Tibial nerve (tissue), 4 donors: ENCODE measurements at places on chromosomes 5 and 9. TPM values are rescaled to one million over a fixed set of nuclear protein-coding genes. Genes with fewer than 3 reads are reported as not detected.
A peak's percentile ranks its signal among the peaks of the same experiment; 100 is the strongest.

- no peaks in the 10 kb centered on the region for H3K27me3 ChIP-seq
- no peaks in the 10 kb centered on the region for H3K4me1 ChIP-seq
- no peak overlapping the region for H3K27ac ChIP-seq
Measured at GRCh38 chr5:32960340-32961058, 249.4 kb downstream of the NPR3 start.

- no peak overlapping the region for H3K27ac ChIP-seq
- no peaks in the 10 kb centered on the region for H3K27me3 ChIP-seq
Measured at GRCh38 chr5:122500245-122501088, 188.4 kb downstream of the SNCAIP start.

- no peak for DNase-seq
- no peaks in the 10 kb centered on the region for H3K4me1 ChIP-seq
- H3K27me3 ChIP-seq = no peaks in the 10 kb centered on the region
- no peak overlapping the region for H3K27ac ChIP-seq
- H3K36me3 ChIP-seq = no peaks in the 10 kb centered on the region
- H3K4me3 ChIP-seq = no peak overlapping the region
Measured at GRCh38 chr9:132056717-132057560, 22.7 kb downstream of the MED27 start.

DNA sequence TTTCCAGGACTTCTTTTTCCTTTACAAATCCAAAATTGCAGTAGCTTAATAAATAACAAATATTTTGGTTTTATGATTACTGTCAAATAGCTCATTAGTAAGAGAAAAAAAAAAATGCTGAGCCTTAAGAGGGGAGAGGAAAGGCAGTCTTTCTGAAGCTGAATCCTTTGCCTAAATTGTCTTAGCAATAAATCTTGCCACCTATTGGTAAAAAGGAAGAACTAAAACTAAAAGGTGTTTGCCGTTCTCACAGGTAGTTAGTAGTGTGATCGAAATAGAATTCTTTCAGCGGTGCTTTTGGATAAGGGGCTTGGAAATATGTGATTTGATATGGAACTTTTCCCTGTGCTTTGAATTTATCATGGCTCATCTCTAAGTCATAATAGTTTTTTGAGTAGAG is 31.2 kb downstream of the PIK3R1 start:
- DNase-seq = no peak
- peaks cover 99% of the 10 kb centered on the region for H3K4me1 ChIP-seq
- no peaks in the 10 kb centered on the region for H3K36me3 ChIP-seq
- no peak overlapping the region for H3K4me3 ChIP-seq

GRCh38 chr9:127528422-127529251 is 77.3 kb downstream of the LRSAM1 start:
- H3K4me3 ChIP-seq = no peak overlapping the region
- DNase-seq = no peak
- H3K36me3 ChIP-seq = peaks cover 74% of the 10 kb centered on the region
- H3K27me3 ChIP-seq = no peaks in the 10 kb centered on the region

DNA sequence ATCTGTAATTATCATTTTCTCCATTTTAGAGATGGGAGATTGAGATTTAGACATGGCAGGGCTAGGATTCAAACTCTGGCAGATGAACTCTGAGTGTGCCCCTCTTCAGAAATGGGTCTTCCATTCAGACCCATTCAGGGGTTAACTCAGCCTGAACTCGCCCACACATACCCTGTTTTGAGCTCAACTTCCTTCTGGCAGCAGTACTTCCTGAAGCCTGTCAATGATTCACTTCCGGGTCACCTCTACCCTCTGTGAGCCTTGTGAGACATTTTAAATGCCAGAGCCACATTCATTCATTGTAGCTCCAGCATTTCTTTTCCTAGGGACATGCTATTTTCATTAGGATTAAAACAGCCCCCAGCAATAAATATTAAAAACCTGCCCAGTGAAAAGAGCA is 209.3 kb upstream of the SLC24A2 start:
- H3K36me3 ChIP-seq = no peaks in the 10 kb centered on the region
- H3K4me3 ChIP-seq = no peak overlapping the region
- no peaks in the 10 kb centered on the region for H3K4me1 ChIP-seq
- no peak for DNase-seq
- no peak overlapping the region for H3K27ac ChIP-seq

DNA sequence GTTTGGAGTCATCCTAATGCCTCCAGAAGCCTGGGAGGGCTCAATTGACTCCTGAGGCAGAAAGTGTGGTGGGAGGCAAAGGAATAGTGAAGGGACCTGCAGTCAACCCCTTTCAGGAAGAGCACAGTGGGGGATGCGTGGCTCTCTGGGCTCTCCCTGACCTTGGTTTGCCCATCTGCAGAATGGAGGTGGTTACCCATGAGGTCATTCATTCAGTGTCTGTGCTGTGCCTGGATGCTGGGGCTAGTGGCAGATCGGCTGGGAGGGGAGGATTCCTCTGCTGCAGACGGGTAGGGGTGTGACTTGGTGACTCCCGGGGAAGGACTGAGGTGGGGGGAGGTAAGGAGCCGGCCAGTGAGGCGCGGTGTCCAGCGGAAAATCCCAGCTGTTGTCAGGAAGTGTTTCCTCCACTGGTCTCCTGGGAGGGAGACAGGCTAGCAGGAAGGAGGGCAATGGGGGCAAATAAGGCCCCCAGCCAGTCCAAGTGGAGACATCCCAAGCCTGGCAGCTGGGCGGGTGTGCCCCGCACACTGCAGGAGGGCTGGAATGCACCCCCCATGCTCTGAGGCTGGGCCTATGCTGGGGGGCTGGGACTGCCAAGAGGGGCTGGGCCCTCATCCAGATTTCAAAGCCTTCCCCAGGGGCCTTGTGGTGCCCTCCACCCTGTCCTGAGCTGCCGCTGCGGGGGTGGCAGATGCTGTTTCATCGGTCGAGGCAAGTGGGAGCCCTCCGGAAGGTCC is 10.9 kb downstream of the CXXC5 start:
- peak overlapping the region; percentile 91 for H3K27ac ChIP-seq
- H3K36me3 ChIP-seq = no peaks in the 10 kb centered on the region
- H3K27me3 ChIP-seq = no peaks in the 10 kb centered on the region
- no peak for DNase-seq
- no peaks in the 10 kb centered on the region for H3K4me1 ChIP-seq

DNA sequence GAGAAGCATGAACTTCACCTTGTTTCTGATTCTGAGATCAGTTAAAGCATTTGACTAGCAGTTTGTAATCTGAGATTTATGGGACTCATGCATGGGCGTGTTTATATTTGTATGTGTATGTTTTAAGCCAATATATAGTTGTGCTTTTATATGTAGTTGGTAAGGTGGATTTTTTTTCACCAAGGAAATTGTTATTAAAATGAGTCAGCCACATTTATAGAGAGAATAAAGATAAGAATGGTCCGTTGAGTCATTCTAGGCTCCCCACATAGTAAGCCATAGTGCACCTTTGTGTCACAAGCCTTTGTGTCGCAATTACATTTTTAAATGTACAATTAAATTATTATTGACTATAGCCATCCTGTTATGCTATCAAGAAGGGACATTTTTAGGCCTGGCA is 89.0 kb downstream of the NLN start:
- H3K4me1 ChIP-seq = peaks cover 23% of the 10 kb centered on the region
- H3K27me3 ChIP-seq = no peaks in the 10 kb centered on the region
- DNase-seq = no peak
- no peak overlapping the region for H3K4me3 ChIP-seq

DNA sequence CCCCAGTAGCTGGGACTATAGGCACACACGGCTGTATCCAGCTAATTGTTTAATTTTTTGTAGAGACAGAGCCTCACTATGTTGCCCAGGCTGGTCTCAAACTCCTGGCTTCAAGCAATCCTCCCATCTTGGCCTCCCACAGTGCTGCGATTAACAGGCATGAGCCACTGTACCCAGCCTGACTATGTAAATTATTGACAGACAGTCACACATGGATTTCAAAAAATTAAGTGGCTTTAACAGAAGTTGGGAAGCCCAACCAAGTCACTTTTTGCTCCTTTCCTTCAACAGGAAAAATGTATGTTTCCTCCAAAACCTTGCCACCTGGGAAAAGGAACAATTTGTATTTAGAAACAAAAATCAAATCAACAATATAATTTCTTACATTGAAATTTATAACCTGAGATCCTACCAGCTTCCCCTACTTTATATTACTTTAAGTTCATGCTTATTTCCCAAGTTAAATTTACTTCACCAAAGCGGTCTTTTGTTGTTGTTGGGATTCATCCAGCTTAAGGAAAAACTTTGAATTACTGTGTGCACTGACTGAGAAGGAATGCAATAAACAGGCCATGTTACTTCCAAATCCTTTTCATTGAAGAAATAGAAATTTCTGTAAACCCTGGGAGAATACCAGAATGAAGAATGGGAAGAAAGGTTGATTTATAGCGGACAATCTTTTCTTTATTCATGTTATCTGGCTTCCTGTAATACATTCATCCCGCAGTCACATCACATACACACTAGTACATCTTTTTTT is 8.6 kb downstream of the PCA3 start:
- DNase-seq = no peak
- H3K4me1 ChIP-seq = no peaks in the 10 kb centered on the region
- no peaks in the 10 kb centered on the region for H3K27me3 ChIP-seq
- H3K36me3 ChIP-seq = no peaks in the 10 kb centered on the region

DNA sequence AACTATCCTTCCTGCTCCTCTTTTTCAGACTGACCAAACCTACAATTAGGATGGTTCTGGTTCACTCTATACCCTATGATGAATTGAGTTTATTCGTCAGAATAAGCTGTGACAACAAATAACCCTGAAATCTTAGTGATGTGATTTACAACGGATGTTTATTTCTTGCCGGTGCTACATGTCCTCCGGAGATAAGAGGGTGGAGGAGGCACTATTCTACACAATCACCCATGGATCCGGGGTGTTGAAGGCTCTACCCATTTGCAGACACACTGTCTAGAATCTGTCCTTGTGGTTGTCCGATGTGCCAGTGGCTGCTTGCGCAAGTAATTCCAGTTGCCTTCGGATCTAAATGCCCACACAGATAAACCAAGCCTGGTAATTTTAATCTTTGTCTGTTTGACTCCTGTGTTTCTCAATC is 44.7 kb downstream of the CDC14B start:
- no peak overlapping the region for H3K27ac ChIP-seq
- H3K27me3 ChIP-seq = no peaks in the 10 kb centered on the region
- H3K36me3 ChIP-seq = no peaks in the 10 kb centered on the region
- no peak overlapping the region for H3K4me3 ChIP-seq
- no peaks in the 10 kb centered on the region for H3K4me1 ChIP-seq

DNA sequence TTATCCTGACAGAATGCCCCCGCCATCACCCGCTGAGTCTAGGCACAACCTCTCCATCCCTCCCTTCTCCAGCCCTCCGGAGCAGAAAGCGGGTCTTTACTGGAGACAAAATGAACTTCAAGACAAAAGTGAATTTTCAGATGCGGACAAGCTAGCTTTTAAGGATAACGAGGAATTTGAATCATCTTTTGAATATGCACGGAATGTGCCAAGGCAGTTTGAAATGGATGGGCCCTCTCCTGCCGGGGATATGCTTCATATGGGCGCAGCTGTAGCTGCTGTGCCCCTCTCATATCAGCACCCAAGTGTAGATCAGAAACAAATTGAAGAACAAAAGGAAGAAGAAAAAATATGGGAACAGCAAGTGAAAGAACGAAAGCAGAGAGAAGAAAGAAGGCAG is 37.5 kb downstream of the CPLANE1 start:
- no peak for DNase-seq
- no peak overlapping the region for H3K27ac ChIP-seq
- no peaks in the 10 kb centered on the region for H3K36me3 ChIP-seq
- H3K4me1 ChIP-seq = no peaks in the 10 kb centered on the region
- no peaks in the 10 kb centered on the region for H3K27me3 ChIP-seq
- H3K4me3 ChIP-seq = no peak overlapping the region

DNA sequence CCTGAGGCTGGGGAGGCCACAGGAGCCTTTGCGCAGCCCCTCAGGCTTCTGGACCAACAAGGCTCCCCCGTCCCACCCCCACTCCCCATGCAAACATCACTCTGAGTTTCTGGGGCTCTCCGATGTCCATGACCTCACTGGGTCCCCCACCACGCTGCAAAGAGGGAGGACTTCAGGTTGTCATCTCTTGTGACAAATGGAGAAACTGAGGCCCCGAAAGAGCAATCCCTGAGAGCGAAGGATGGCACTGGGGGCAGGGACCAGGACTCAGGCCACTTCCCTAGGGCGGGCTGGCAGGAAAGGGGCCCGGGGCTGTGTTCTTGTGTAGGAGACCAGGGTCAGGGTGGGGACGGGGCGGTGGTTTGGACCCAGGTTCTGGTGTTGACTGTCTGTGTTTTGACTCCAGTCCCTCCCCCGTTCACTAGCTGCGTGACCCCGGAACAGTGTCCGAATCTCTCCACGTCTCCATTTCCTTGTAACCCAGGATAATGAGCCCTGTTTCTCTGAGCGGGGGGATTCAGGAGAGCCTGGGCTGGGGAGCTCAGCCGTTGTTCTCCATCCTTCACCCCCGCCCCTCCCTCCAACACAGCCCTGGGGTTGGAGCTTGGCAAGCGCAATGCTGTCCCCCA is 13.9 kb downstream of the FIBCD1 start:
- H3K27me3 ChIP-seq = no peaks in the 10 kb centered on the region
- H3K4me3 ChIP-seq = no peak overlapping the region
- H3K27ac ChIP-seq = no peak overlapping the region
- H3K4me1 ChIP-seq = no peaks in the 10 kb centered on the region

- no peak for DNase-seq
- H3K27me3 ChIP-seq = no peaks in the 10 kb centered on the region
- H3K4me3 ChIP-seq = no peak overlapping the region
Measured at GRCh38 chr5:67475489-67475888, 278.9 kb upstream of the CD180 start.

The UAP1L1 gene
- 8.8 TPM for total RNA-seq

The STPG3 gene
- total RNA-seq = not detected

The CCDC192 gene
- total RNA-seq = 2.1 TPM

The SLC31A2 gene
- 50.4 TPM for total RNA-seq

The MOB3B gene
- total RNA-seq = 23.7 TPM

The S1PR3 gene
- total RNA-seq = 25.8 TPM

The GHR gene
- 39.6 TPM for total RNA-seq

The GBGT1 gene
- total RNA-seq = 15.3 TPM

The CCDC180 gene
- 13.7 TPM for total RNA-seq
